Thymus (tissue), 14 donors: ENCODE measurements at places on chromosomes 2 and 18.

GRCh38 chr2:216033403-216033802 is 20.1 kb upstream of the MREG start:
- no peak for DNase-seq

DNA sequence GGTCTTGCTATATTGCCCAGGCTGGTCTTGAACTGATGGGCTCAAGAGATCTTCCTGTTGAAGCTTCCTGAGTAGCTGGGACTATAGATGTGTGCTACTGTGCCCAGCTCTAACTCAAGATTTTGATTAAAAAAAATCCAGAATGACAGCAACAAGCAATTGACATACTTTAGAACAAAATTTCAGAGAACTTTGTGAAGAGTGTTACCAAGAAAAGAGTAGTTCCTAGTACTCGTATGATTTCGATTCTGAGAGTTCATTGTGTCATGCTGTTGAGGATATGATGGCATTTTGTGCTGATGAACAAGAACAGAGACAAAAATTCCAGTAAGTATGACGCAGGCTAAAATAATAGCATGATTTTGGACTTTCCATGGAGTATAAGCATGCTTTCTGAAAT is 90.2 kb upstream of the TWSG1 start:
- DNase-seq, result no peak

DNA sequence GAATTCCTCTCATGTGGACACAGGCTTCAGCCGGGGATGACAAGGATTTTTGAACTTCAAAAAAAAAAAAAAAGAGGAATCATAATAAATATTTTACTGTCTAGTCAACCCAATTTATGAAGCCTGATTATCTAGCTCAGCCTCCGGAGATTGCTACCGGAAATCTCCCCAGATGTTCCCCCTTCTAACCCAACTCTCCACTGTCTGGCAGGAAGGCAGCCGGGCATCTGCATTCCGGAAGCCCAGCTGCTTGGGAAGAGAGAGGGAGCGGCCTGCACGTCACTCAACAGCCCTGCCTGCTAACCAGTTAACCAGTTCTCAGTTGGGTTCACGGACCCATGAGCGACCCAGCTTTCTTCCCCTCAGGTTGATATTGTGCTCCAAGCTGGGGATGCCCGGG is 87.2 kb upstream of the POU3F3 start:
- DNase-seq, result no peak

GRCh38 chr2:215454519-215455246 is 18.8 kb upstream of the FN1 start:
- DNase-seq, result peak; percentile 13

- no peak for DNase-seq
Observed at GRCh38 chr18:32175265-32175664, 14.6 kb upstream of the MEP1B start.

DNA sequence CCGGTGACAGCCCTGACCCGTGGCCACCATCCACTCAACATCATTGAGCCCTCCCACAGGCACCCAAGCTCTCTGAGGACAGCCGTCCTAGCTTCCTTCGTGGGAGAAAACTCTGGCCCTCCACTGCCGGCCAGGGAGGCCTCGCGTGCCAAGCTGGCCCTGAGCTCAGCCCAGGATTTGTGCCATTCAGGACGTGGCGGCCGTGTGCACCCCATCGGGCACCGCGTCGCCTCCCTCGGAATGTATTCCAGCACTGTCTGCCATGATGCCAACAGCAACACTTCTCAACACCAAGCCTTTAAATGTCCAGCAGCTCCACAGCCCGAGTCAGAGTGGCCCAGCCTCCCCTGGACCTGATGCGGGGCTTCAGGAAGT is 35.7 kb downstream of the ZNF516 start:
- no peak for DNase-seq
